ENCODE measurements at places on chromosomes 16 and 17.

GRCh38 chr17:83046448-83047181, 32.8 kb upstream of the METRNL start:
- no peak for DNase-seq

- DNase-seq, result no peak
Observed at GRCh38 chr16:27164352-27164751, 39.0 kb upstream of the KDM8 start.

- no peak for DNase-seq
Observed at GRCh38 chr17:82863941-82864712, 24.3 kb upstream of the ZNF750 start.

- DNase-seq, result no peak
Observed at GRCh38 chr17:66725956-66726355, 109.0 kb upstream of the CACNG5 start.

DNA sequence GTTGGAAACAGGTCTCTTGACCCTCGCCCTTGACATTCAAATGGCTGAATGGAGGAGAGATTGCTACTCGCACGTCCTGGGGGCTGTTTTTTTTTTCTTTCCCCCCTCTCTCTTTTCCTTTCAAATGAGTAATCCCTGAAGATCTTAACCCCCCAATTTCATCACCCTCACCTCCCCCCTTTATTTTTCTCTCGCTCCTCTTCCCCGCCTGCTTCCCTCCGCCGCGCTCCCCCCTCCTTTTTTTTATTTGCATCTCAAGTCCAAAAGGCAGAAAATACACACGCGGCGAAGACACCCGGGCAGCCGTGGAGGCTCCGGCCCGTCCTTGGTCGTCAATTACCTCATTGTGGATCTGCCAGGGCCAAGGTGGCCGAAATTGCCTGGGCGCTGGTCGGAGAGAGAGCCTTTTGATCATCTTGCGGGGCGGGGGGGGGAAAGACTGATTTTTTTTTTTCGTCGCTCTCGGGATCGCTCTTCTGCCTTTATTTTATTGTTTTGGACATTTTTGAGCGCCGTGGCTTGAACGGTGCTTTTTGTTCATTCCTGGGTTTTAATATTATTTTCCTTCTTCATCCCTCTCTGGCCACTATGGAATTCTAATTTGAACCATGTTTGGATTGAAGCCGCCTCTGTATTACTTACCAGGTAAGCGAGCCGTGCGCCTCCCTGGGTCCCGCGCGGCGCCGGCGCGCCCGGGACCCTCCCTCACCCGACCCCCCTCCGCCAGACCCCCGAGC, 57.2 kb upstream of the GSE1 start:
- DNase-seq, result no peak

DNA sequence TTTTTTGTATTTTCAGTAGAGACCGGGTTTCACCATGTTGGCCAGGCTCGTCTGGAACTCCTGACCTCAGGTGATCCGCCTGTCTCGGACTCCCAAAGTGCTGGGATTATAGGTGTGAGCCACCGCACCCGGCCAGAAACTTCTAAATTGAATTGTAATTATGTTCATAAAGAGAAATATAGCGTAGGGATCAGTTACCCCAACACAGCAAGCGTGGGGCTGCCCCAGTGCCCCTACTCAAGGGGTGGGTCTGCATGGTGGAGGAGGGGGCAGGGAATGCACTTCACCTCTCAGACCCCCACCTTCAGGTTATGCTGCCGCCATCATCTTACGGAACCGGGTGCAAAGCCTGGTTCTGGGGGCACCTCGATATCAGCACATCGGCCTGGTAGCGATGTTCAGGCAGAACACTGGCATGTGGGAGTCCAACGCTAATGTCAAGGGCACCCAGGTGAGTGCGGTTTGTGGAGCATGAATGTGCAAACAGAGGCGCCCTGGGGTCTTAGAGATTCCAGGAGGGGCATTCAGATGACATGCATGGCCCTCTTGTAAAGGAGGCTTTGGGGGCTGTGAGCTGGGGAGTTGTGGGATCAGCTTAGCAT, 18.0 kb downstream of the ITGAM start:
- no peak for DNase-seq

DNA sequence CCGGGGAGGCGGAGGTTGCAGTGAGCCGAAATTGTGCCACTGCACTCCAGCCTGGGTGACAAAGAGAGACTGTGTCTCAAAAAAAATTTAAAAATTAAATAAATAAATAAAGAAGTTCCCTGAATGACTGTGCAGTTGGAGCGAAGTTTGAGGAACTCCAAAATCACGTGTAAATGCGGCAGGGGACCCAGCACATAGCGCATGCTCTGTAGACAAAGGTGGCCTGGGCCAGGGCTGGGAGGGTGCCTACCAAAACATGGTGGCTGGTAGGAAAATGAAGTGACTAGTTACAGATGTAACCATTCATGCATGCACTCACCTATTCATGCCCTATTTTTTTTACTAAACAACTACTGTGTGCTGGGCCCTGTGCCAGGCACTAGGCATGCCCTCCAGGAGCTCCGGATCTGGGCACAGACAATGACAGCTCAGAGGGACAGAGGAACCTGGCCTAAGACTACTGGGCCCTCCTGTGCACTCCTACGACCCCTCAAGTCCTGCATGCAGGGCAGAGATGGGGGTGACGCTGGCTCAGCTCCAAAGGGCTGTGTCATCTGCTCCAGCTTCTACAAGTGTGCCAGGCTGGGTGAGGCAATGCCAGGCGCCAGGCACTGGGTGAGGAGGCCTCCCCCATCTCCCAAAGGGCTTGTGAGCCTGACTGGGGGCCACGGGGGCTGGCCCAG, 65.3 kb downstream of the RMI2 start:
- no peak for DNase-seq

DNA sequence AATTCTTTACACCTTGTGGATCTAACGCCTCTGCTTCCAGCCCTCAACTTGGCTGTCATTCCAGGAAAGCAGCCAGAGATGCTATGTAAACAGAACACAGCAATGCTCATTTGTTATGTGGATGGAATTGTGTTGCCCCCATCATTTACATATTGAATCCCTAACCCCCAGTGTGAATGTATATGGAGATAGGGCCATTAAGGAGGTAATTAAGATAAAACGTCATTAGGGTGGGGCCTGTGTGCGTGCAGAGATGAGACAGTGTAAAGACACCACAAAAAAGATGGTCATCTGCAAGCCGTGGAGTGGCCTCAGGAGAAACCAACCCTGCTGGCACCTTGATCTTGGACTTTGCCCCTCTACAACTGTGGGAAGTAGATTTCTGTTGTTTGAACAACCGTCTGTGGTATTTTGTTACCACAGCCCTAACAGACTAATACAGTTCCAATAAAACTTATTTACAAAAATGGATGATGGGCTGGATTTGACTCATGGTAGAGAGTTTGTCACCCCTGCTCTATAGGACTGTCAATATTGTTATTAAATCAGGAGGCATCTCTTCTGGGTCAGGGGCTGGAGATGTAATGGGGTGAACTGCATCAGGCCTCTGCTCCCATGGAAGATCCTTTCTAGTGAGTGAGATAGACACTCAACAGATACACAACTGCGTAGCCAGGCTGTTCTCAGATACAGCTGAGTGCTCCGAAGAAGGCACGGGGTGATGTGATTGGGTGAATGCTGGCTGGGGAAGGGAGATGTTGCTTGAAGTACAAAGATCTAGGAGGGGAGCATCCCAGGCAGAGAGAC, 339.0 kb downstream of the SNX29 start:
- DNase-seq, result no peak

- DNase-seq, result no peak
Observed at GRCh38 chr17:78210111-78210510, 3.9 kb upstream of the BIRC5 start.

DNA sequence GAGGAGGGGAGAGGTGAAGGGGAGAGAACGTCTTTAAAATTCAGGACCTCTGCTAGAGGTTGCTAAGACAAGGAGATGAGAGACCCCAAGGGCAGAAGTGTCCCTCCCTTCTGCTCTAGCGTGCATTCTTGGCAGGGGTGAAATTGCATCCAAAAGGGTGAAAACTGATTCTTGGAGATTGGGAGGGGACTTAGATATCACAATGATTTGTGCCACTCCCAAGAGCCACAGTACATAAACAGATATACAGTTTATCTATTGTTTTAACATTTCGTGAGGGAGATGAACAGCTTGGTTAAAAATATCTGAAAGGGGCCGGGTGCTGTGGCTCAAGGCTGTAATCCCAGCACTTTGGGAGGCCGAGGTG, 12.8 kb downstream of the CAVIN1 start:
- no peak for DNase-seq

GRCh38 chr17:12605222-12605621, 60.5 kb upstream of the MYOCD start:
- no peak for DNase-seq

- no peak for DNase-seq
Observed at GRCh38 chr16:18834864-18835263, 33.5 kb upstream of the ARL6IP1 start.

GRCh38 chr16:22232277-22233036, 26.4 kb downstream of the EEF2K start:
- no peak for DNase-seq

Measured in GM23338 (cell line).